ENCODE measurements at places on chromosomes 3 and 15.

- no peak for DNase-seq
Measured at GRCh38 chr15:99735868-99736267, 2.6 kb upstream of the LYSMD4 start.

GRCh38 chr3:157592769-157593168 lies 89.6 kb upstream of the VEPH1 start:
- DNase-seq = no peak

DNA sequence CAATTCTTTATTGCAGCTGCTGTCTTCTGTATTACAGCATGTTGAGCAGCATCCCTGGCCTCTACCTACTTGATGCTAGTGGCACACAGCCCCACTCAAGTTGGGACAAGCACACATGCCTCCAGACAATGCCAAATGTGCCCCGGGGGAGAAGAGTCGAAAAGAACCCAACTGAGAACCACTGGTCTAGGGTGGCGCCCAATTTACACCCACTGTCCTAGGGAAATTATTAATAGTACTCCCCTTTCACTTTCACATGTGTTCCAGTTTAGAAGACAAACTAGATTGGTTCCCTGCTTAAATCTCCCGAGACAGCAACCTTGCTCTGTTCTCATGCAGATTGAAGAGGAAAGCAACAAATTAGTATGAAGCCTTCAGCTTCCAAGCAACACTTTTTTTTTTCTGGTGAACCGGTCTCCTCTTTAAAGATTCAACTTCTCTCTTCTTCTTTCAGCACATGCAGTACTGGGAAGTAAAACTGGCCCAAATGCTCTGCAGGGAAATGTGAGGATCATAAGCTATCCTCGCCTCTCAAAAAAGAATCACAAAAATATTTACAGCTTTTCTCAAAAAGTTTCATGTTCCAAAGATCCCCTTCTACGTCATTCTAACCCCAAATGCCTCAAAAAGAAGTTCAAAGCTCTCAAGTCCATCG lies 823.9 kb upstream of the CFAP20DC start:
- DNase-seq = no peak

- no peak for DNase-seq
Measured at GRCh38 chr15:40554161-40554525, 10.7 kb downstream of the CCDC32 start.

GRCh38 chr3:194554473-194555123 lies 67.8 kb upstream of the ATP13A3 start:
- DNase-seq = no peak

DNA sequence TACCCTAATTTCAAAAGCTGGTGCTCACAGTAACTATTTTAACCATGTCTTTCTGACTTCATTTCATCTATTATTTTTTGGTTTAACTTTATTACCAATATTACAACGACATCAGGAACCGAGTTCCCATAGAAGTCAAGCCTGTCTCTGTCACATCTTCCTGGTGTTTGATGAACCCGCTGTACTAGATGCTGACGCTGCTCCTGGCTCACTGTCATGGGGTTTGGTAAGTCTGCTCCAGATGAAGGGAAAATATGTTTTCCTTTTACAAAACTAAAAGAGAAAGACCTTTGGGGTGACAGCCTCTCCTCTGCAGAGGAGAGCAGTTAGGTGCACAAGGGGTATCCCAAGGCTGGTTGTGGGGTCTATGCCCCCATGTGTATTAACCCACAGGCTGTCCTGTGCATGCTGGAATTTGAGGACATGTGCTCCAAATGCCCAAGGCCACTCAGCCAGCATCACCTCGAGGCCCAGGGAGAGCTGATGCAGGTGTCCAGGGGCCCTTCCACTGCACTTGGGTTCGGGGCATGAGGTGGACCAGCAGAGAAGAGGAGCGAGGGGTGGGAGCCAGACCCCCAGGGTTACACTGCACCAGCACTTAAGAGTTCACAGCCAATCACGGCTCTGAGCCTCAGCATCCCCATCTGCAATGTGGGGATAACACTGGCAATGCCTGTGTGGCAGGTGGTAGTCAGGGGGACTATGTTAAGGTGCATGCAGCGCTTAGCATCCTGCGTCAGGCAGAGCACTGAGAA lies 62.2 kb downstream of the ATP10A start:
- no peak for DNase-seq

GRCh38 chr15:48389691-48390143 lies 58.5 kb downstream of the DUT start:
- DNase-seq = peak; percentile 5

Measured in islet precursor cell (in vitro differentiated cells).